NAMALWA (cell line): ENCODE measurements at places on chromosomes 13 and 19.
A peak's percentile ranks its signal among the peaks of the same experiment; 100 is the strongest.

GRCh38 chr13:86710013-86710412 is 910.8 kb upstream of the SLITRK6 start:
- peak; percentile 15 for DNase-seq

DNA sequence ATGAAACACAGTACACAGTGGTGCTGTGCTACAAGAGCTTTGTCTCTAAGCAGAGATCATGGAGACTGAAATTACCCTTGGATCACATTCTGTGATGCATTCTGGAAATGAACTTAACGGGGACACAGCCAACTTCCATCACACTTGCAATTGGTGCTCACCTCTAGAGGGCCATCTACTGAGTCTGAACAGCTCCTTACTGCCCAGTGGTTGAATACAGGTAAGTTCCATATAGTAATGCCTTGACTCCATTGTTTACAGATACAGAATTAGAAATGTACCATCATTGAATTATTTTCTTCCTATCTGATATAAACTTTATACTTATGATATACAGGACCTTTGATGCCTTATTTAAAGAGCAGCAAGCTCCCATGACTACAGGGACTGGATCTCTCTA is 686.4 kb downstream of the PCDH9 start:
- peak; percentile 31 for DNase-seq

DNA sequence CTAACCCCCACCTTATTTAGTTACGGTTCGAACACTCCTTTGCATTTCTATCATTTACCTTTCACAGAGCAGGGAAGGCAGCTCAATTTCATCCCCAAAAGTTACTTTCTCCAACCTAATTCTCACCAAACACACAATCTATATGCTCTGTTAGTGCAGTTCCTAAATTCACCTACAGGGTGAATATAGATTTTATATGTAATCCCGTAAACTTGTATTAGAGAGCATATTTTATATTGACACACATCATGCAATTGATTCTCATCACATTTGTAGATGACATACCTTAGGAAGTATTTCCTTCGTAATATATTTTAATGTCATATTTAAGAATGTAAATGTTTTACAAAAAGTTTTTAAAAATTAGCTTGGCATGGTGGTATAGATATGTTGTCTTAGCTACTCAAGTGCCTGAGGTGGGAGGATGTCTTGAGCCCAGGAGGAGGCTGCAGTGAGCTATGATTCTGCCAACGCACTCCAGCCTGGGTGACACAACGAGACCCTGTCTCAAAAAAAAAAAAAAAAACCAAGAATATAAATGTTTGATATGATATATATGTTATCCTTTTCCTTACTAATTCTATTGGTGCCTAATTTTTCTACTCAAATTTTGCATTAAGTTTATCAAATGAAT is 57.3 kb upstream of the TNFRSF19 start:
- DNase-seq: peak; percentile 15

DNA sequence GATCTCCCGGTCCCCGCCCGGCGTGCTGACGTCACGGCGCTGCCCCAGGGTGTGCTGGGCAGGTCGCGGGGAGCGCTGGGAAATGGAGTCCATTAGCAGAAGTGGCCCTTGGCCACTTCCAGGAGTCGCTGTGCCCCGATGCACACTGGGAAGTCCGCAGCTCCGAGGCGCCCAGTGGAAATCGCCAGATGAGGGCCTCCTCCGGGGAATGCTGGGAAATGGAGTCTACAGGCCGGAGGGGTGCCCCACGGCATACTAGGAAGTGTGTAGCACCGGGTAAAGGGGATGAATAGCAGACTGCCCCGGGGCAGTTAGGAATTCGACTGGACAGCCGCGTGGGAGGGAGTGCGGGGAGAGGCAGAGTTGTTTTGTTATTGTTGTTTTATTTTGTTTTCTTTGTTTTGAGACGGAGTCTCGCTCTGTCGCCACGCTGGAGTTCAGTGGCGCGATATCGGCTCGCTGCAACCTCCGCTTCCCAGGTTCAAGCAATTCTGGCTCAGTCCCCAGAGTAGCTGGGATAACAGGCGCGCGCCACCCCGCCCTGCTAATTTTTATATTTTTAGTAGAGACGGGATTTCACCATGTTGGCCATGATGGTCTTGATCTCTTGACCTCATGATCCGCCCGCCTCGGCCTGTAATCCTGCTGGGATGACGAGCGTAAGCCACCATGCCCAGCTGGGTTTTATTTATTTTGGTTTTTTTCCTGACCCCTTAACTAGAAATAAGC is 390 bp upstream of the PPP1R12C start:
- peak; percentile 97 for DNase-seq

GRCh38 chr13:100089465-100090032 is 656 bp downstream of the PCCA start:
- DNase-seq: no peak

- DNase-seq: no peak
Observed at GRCh38 chr13:53941588-53942190, 913.1 kb downstream of the OLFM4 start.

GRCh38 chr19:51702825-51703574 is 9.9 kb downstream of the SPACA6 start:
- DNase-seq: no peak

DNA sequence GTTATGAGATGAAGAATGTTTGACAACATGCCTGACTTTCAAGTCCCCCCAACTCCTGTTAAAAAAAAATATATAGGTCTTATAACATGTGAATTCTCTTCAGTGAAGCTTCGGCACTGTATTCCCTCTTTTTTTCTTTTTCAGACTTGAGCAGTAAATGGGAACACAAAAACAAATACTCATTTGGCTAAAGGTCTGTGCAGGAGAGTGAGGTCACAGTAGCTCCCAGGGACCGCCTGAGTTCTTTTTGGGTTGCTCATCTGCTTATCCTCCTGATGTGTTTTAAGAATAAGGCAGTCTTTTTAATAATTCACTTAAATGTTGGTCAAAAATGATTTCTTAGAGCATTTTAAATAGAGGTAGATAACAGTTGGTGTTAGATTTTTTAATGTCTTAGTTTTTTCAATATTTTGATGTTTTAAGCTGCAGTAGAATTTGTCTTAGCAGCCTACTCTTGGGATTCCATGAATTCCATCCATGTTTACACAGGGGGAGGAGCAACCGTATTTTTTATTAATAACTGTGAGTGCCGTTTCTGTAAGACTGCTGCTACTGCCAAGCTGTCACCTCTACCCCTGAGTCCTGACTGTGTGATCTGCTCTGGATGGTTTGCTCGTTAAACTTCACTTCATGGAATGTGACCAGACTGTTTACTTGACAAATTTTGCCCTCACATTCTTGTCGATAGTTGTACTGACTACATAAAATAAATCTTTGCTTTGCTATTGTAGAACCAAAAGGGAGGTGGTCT is 14.9 kb downstream of the HNRNPM start:
- no peak for DNase-seq

GRCh38 chr13:51590231-51590970 is 6.1 kb downstream of the WDFY2 start:
- DNase-seq: no peak

DNA sequence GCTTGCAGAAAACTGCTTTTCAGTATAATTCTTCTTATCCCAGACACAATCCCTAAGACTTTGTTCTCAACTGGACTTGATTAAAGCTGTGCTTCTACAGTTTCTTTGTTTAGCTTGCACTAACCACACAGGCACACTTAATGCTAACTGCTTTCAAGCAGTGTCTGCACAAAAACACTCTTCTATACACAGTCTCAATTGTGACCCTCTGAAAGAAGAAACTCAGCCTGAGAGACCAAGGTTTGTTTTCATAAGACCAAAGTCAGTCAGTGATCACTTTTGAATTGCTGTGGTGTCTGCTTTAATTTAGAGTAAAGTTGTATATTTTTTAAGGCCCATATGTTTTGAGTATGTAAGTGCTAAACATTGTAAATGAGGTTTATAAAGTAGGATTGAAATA is 431.2 kb downstream of the KCTD12 start:
- DNase-seq: no peak

GRCh38 chr19:34534206-34534605 is 52.6 kb downstream of the WTIP start:
- no peak for DNase-seq

DNA sequence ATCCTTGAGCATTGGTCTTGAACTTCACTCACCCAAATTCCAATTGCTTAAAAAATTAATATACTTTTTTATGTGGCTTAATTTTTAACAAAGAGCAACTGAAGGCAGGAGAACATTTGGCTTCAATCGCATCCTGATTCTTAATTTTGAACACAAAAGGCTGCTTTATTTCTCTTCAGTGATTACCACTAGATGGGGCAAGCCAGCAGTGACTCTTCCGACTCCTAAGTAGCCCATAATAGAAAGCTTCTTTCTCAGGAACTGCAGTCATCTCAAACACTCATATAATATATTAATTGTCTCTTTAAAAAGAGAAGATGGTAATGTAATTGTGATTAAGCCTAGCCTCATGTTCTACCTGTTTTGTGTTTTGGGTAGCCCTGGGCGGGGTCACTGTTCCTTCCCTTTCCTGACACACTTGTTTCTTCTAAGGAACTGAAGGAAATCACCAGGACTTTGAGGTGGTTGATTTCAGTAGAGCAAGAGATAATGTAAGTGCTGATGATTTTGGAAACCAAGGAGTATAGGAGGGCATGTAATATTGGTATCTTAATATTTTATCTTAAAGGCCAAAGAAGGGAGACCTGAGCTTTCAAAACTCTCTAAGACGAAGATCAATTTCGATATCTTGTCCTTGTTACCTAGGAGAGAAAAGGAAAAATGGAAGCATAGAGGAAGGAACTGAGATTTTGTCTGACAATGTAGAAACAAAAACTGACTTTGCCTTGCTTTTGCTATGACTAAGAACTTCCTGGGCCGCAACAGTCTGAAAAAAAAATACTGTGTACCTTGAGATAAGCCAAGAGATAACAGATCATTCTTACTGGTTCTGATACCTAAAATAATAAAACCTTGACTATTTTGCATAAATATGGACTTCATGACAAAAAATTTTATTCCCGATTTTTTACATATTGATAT is 73.1 kb downstream of the TNFSF13B start:
- peak; percentile 55 for DNase-seq

GRCh38 chr13:70388935-70389334 is 280.7 kb upstream of the KLHL1 start:
- DNase-seq: no peak

DNA sequence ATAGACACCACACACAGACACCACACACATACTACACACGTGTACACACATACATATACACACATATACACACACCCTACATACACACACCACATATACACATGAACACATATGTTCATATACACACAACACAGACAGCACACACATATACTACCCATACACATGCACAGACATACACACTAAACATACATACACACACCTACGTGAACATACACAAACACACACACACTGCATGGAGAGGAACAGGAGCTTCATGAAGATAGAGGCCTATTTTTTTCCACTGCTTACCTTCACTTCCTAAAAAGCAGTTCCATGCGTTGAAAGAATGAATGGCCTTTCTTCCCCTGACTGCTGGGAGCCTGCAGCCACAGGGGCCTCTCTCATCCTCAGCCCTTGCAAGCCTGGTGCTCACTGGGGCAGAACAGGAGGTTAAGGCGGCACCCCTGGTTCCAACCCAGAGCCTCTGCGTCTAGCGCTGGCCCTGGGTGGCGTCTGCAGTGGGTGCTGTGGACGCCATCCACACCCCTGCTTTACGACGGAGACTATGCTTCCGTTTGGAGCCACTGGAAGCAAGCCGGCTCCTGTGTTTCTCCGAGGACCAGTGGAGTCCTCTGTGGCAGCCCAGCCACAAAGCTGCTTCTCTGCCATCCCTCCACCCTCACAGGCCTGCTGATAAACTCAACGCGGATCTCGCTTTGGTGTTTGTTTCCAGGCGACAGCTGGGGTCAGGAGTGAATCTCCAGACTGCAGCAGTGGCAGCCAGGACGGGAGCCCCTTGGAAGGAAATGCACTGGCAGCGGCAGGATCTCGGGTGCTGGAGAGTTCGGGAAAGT is 1.9 kb upstream of the RASA3 start:
- DNase-seq: peak; percentile 38

DNA sequence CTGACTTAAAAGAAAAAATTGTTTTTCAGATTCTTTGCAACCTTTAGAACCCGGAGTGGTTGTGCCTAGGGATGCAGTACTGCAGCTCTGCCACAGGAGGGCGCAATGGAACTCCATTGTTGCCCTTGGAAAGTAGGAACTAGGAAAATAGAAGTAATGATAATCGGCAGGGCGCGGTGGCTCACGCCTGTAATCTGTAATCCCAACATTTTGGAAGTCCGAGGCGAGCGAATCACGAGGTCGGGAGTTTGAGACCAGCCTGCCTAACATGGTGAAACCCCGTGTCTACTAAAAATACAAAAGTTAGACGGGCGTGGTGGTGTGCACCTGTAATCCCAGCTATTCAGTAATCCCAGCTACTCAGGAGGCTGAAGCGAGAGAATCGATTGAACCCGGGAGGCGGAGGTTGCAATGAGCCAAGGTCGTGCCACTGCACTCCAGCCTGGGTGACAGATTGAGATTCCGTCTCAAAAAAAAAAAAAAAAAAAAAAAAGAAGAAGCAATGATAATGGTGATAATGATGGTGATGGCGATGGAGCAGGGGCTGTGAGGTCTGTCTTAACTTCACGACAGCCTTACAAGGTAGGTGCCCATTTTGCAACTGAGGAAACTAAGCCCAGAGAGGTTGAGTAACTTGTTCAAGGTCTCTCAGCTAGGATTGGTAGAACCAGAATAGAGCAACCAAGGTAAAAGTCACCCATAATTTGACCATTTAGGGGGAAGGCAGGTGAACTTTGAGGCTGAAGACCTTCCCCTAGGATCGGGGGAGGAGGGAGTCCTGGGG is 5.5 kb upstream of the ADAMTS10 start:
- DNase-seq: peak; percentile 64

GRCh38 chr19:34985249-34986022 is 14.7 kb upstream of the GRAMD1A start:
- no peak for DNase-seq

- no peak for DNase-seq
Observed at GRCh38 chr13:33099860-33100259, 83.6 kb downstream of the KL start.

DNA sequence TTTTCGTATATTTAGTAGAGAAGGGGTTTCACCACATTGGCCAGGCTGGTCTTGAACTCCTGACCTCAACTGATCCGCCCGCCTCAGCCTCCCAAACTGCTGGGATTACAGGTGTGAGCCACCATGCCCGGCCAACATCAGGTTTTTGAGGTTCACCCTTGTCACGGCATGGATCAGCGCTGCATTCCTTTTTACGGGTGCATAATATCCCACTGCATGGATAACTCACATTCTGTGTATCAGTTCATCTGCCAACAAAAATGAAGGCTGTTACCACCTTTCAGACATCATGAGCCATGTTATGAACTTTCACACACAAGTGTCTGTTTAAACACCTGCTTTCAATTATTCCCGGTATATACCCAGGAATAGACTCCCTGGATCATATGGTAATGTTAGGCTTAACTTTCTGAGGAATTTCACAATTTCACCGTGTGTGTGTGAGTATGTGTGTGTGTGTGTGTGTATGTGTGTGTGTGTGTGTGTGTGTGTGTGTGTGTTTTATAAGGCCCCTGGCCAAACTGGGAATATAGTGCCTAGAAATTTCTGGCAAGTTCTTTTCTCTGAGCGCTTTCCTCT is 52.2 kb downstream of the AP1M1 start:
- no peak for DNase-seq
